ENCODE measurements at places on chromosomes 4 and X. TPM values are rescaled to one million over a fixed set of nuclear protein-coding genes. Genes with fewer than 3 reads are reported as not detected.

DNA sequence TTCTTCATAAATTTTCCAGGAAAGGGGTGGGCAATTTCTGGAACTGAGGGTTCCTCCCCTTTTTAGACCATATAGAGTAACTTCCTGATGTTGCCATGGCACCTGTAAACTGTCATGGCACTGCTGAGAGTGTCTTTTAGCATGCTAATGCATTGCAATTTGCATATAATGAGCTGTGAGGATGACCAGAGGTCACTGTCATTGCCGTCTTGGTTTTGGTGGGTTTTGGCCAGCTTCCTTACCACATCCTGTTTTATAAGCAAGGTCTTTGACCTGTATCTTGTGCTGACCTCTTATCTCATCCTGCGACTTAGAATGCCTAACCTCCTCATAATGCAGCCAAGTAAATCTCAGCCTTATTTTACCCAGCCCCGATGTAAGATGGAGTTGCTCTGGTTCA lies 577.8 kb downstream of the NLGN4X start:
- no peak for DNase-seq
- no peaks in the 10 kb centered on the region for H3K27me3 ChIP-seq

Gene PNMA6F
- total RNA-seq: not detected

Gene CLDN34
- total RNA-seq: 1.7 TPM

Gene ARSJ
- total RNA-seq: 2.7 TPM

DNA sequence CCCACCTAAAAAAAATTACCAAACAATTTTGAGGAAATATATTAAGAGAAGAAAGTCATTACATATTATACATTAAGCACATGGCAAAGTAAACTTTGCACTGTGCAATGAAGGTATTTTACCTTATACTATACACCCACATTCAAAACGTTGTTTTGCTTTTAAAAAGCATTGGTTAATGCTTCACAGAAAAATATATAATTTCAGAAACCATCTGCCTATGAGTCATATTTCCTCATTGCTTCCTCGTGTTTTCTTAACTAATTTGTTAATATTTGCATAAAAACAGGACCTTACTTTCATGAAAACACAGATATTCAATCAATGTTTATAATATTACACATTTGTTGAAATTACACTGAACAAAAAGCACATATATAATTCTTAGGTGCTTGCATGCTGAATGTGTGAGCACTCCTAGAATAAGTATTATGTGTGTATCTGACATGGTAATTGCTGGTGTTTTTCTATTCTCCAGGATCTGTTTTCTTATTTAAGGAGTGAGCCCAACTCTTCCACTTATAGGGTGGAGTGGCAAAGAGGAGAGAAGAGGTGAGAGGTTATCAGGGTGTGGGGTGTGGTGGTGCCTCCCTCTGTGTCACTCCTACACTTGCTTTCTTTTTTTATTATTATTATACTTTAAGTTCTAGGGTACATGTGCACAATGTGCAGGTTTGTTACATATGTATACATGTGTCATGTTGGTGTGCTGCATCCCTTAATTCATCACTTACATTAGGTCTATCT lies 95.1 kb upstream of the IQCM start:
- no peaks in the 10 kb centered on the region for H3K36me3 ChIP-seq
- H3K4me3 ChIP-seq: no peak overlapping the region
- H3K4me1 ChIP-seq: no peaks in the 10 kb centered on the region
- no peaks in the 10 kb centered on the region for H3K27me3 ChIP-seq

- no peak overlapping the region for H3K27ac ChIP-seq
- DNase-seq: no peak
- H3K36me3 ChIP-seq: no peaks in the 10 kb centered on the region
- no peaks in the 10 kb centered on the region for H3K27me3 ChIP-seq
- peaks cover 4% of the 10 kb centered on the region for H3K4me1 ChIP-seq
Observed at GRCh38 chrX:42241421-42241820, 318.1 kb upstream of the CASK start.

DNA sequence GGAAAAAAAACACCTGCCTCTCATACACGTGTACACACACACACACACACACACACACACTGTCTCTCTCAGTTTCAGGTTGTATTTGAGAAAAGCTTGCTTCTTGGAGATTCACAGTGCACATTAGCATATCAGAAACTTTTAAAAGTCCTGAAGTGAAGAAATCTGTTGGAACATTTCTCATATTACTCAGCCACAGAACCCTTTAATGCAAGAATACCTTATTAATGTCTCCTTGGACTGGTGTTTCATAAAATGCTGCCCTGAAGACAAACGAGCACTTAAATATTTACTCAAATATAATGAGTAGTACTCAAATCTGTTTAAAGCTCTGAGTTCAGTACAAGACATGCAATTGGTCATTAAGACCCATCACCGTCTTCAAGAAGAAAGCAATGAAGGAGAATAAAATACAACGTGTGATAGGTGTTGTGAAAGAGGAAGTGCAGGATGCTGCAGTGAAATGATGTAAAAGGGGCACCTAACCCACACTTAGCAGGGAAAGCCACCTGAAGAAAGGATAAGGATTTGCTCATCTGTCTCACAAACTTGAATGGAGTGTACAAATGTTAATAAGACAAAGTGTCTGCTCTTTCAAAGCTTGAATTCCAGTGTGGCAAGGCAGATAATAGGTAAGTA lies 57.0 kb downstream of the DCLK2 start:
- H3K36me3 ChIP-seq: no peaks in the 10 kb centered on the region
- no peak for DNase-seq
- no peak overlapping the region for H3K27ac ChIP-seq
- no peaks in the 10 kb centered on the region for H3K27me3 ChIP-seq
- H3K4me1 ChIP-seq: no peaks in the 10 kb centered on the region

DNA sequence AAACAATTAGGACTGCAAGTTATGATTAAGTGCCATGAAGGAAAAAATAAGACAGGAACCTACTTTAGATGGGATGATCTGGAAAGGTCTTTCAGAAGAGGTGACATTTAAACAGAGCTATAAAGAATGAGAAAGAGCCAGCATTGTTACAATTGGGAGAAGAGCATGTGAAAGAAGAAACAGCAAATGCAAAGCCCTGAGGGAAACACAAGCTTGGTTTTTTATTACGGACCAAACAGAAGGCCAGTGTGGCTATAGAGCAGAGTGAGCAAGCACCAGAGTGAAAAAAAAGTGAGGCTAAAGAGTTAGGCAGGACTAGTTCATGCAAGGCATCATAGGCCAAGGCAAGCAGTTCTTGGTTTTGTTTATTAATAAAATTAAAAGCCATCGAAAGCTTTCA lies 175.6 kb downstream of the RBMX2 start:
- H3K4me3 ChIP-seq: no peak overlapping the region
- H3K27ac ChIP-seq: no peak overlapping the region
- H3K27me3 ChIP-seq: no peaks in the 10 kb centered on the region
- no peaks in the 10 kb centered on the region for H3K36me3 ChIP-seq
- no peaks in the 10 kb centered on the region for H3K4me1 ChIP-seq
- no peak for DNase-seq

GRCh38 chr4:158930639-158930972 lies 161.8 kb downstream of the FNIP2 start:
- H3K27ac ChIP-seq: no peak overlapping the region
- no peak for DNase-seq
- H3K27me3 ChIP-seq: no peaks in the 10 kb centered on the region
- H3K4me1 ChIP-seq: no peaks in the 10 kb centered on the region

Gene SLC7A11
- total RNA-seq: 9.9 TPM

- H3K4me1 ChIP-seq: peaks cover 11% of the 10 kb centered on the region
- peak overlapping the region; percentile 86 for H3K4me3 ChIP-seq
- peak overlapping the region; percentile 90 for H3K27ac ChIP-seq
Observed at GRCh38 chr4:11428899-11429698, 405 bp upstream of the HS3ST1 start.

Gene HMX1
- total RNA-seq: 0.19 TPM

DNA sequence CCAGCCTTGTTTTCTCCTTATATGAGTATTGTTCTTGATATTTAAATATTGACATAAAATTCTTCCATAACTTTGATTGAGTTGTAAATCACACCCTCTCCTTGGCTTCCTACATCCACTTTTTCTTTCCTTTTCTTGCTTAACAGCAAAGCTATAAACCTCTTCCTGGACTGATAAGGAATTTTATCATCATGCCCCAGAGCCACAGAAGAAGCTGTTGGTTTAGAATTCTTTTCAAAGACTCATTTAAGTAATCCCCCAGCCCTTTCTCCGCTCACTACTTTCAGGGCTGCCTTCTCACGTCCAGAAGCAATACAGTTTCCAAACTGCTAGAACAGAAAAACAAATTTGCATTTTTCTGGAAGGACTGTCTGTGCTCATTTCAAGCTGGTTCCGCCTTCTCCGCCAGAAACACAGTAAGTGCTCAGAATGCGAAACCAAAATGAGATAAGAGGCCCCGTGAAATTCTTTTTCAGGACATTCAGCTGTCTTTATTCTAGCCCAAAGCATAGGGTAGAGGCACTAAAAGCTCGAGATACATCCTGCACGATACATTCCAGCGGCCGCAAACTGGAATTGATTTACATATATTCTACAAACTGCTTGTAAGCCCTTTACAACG lies 849 bp downstream of the MID1 start:
- H3K4me1 ChIP-seq: no peaks in the 10 kb centered on the region
- no peaks in the 10 kb centered on the region for H3K36me3 ChIP-seq
- peak overlapping the region; percentile 56 for H3K4me3 ChIP-seq

Gene CT45A1
- total RNA-seq: not detected

GRCh38 chr4:102222838-102223409 lies 122.4 kb downstream of the SLC39A8 start:
- H3K4me1 ChIP-seq: no peaks in the 10 kb centered on the region
- no peaks in the 10 kb centered on the region for H3K27me3 ChIP-seq

- H3K4me3 ChIP-seq: no peak overlapping the region
- H3K36me3 ChIP-seq: no peaks in the 10 kb centered on the region
- DNase-seq: no peak
- H3K27me3 ChIP-seq: no peaks in the 10 kb centered on the region
Observed at GRCh38 chr4:79757600-79757999, 315.4 kb downstream of the ANTXR2 start.

Gene TSPAN7
- 28.4 TPM for total RNA-seq

- no peak overlapping the region for H3K4me3 ChIP-seq
- no peak for DNase-seq
Observed at GRCh38 chr4:55973650-55974049, 24.9 kb downstream of the CEP135 start.

GRCh38 chrX:14409341-14409740 lies 120.0 kb upstream of the GLRA2 start:
- H3K4me1 ChIP-seq: no peaks in the 10 kb centered on the region
- H3K4me3 ChIP-seq: no peak overlapping the region
- H3K27me3 ChIP-seq: no peaks in the 10 kb centered on the region
- no peaks in the 10 kb centered on the region for H3K36me3 ChIP-seq

DNA sequence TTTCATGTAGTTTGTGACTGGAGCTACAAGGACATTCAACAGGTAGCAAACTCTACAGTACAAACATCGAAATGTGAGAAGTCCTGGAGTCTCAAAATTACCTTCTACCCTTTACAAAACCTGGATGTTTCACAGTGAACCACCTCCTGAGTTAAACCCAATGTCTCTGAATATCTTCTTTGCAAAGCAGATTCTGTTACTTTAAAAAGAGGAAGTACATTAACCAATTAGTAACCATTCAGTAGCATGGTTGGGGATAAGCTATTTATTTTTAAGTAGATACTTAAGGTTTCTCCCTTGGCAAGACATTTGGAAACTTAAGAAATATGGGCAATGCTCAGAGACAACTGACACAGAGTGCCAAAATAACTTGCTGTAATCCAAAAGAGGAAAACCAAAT lies 371.9 kb upstream of the NWD2 start:
- H3K27me3 ChIP-seq: no peaks in the 10 kb centered on the region
- no peaks in the 10 kb centered on the region for H3K4me1 ChIP-seq
- no peak overlapping the region for H3K4me3 ChIP-seq

DNA sequence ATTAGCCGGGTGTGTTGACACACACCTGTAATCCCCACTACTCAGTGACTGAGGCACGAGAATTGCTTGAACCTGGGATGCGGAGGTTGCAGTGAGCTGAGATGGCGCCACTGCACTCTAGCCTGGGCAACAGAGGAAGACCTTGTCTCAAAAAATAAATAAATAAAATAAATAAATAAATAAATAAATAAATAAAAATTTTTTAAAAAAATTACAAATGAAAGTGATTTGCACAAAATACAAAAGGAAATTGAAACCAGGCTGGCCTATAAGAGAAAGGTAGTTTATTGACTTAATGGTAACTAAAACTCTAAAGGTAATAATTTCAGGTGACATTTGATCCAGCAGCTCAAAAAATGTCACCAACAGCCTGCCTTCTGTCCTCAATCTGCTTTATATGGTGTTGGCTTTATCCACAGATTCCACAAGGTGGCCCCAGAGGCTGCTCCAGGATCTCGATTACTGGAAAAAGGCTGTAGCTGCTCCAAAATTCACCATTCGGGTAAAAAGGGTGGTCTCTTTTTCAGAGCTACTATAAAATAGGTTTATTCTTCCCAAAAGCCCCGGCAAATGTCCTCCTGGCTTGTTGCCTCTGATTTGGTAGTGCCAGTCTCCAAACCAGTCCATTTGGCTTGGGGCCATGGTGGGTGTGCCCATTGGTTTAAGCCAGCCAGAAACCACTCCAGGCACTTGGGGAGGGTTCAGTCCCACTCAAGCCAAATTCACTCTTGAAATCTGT lies 61.4 kb upstream of the TRIM2 start:
- no peak overlapping the region for H3K27ac ChIP-seq
- no peaks in the 10 kb centered on the region for H3K36me3 ChIP-seq
- H3K27me3 ChIP-seq: no peaks in the 10 kb centered on the region
- DNase-seq: no peak
- peaks cover 16% of the 10 kb centered on the region for H3K4me1 ChIP-seq

Gene PPP1R2C
- not detected for total RNA-seq

Gene TLR2
- 5.3 TPM for total RNA-seq

GRCh38 chr4:2340272-2341061 lies 78.0 kb downstream of the ZFYVE28 start:
- H3K36me3 ChIP-seq: no peaks in the 10 kb centered on the region
- no peak overlapping the region for H3K27ac ChIP-seq
- no peaks in the 10 kb centered on the region for H3K27me3 ChIP-seq
- no peak overlapping the region for H3K4me3 ChIP-seq

DNA sequence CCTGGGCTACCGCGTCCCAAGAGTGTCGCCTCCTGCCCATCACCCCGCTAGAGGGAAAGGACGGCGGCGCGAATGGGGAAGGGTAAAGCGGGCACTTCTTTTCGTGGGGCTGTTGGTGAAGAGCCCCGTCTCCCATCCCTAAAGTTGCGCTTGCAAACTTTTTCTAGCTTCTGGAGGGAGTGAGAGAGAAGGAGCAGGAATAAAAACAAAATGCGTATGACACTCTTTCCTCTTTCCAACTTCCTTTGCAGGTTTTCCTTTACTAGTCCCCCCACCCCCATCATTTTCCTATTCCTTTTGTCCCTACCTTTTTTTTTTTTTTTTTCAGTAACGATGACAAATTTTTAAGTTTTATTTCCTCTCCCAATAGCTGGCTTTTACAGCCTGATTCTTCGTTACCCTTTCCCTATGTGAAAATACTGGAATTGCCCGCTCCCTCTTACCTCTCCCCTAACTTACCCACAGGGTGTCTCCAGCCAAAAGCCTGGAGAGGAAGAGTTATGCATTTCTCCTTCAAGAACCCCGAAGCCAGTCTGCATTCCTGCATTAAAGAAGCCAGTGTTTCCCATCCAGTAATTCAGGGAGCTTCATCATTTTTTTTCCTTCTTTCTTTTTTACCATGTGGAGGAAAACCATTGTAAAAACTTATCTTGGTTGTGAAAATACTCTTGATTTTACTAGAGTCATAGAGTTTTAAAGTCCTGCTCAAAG lies 613 bp upstream of the ARSJ start:
- H3K4me3 ChIP-seq: peak overlapping the region; percentile 79
- H3K36me3 ChIP-seq: no peaks in the 10 kb centered on the region
